ENCODE measurements at places on chromosomes 4 and X. TPM values are rescaled to one million over a fixed set of nuclear protein-coding genes. Genes with fewer than 3 reads are reported as not detected.

DNA sequence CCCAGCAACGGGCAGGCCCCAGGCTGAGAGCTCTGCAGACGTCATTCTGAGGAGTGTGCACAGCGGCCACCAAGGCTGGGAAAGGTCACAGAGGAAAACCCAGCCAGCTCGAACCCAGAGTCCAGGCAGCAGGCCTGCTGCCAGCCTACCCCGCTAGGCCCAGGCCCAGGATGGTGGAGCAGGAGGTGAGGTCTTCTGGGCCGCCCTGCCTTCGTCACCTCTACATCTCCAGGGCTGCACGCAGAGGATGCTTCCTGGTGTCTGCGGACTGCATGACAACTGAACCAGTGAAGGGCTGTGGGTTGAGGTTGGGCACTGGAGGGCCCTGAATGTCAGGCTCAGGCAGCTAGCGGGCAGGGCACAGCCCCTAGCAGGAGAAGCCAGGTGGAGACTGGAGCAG, 5.8 kb upstream of the ADRA2C start:
- DNase-seq: no peak

GRCh38 chrX:147315483-147315882, 500.9 kb upstream of the CXorf51A start:
- no peak for DNase-seq

DNA sequence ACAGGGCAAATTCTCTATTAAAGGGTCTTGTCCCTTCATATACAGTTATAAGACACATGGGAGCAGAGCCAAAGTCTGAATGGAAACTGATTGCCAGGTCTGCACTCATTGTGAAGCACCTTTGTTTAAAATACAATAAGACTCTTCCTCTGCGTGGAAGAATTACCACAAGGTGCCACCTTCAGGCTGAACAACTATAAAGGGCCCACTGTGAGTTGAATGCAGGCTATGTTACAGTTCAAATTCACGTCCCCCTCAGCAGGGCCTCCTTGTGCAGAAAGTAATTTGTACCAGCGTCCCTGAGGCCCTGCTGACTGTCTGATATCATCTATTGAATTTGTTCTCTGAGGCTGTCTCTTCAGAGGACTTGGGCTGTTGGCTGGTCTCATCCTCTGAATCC, 225.8 kb upstream of the TEX13C start:
- DNase-seq: no peak

DNA sequence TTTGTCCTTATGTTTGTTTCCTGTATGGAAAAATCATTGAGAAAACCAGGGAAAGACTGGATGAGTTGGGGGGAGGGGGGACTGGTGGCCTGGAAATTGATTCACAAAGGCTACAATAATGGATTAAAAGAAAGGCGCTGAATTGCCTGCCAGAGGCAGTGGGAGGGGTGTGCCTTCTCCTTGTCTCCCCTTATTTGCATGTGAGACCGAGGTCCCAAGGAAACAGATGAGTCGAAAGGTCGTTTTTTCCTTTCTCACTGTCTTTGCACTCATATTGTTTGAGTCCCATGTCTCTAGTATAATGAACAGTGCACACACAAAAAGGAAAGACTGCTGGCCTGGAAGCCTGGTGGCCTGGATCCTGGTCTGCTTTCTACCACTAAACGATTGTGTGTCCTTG, 86.6 kb upstream of the ZDHHC15 start:
- no peak for DNase-seq

DNA sequence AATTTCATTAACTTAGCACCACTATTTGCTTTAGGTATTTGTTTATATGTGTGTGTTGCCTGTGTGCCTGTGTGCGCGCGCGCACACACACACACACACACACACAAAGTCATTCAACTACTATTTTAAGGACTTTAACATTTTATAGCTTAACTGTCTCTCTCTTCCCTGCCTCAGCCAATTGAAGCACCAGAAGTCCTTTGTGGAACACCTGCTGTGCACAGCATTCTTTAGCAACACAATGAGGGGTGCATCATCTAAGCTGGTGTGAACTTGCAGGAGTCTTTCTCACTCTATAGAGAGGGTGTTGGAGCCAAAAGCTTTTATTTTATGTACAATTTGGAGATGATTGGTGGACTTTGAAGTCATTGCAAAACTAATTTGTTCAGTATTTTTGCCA, 31.3 kb downstream of the SLIT2 start:
- DNase-seq: no peak

GRCh38 chr4:151147000-151147399, 47.6 kb downstream of the RPS3A start:
- no peak for DNase-seq

DNA sequence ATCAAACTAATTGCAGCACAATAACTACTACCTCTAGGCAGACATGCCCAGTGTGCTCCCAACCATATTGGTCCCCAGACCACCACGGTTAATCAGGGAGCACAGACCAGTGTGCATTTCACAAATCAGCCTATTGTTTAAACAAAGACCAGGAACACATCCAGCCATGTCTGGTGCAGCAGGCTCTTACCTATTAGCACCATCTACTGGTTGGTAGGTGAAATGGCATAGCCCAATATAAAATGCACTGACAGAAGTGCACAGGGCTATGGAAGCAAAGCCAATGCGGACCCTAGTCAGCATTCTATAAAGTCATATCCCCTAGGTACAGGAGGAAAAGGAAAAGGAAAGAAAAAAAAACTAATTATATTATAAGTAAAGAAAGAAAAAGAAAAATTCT, 15.5 kb upstream of the CYLC1 start:
- no peak for DNase-seq

DNA sequence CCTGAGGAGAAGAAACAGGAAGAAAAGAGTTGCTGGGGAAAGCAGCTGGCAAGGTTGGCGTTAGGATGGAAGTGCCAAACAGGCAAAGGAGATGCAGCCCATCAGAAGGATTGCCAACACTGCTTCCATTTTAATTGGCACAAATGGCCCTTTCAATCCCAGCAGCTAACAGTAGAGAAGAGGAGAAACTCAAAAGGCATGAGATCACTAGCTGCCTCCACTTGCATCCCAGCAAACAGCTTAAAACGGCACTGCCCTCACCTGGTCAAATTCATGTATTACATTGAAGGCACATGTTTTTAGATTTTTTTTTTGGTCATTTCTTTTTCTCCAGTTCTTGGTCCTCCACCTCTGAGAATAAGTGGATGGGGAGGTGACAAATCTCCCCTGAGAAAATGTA, 14.9 kb upstream of the LOC101059915 start:
- DNase-seq: no peak

- DNase-seq: no peak
Measured at GRCh38 chr4:157115613-157116335, 39.8 kb downstream of the GLRB start.

DNA sequence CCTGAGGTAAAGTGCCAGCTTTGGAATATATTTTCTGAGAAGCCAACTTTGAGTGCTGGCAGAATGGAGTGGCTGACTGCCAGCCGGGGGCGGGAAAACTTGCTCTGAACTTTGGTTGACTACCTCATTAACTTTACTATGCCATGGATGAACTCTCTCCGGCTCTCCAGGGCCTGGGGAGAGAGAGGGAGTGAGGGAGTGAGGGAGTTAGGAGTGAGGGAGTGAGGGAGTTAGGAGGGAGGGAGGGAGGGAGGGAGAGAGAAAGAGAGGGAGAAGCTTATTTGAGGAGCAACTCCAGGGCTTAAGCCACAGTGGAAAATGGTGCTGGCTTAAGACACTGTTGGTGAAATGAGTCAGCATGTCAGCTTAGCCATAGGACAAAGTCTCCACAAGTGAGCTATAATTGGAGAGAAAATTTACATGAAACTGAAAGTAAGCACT, 280.9 kb upstream of the RPS6KA3 start:
- DNase-seq: no peak

TCEANC gene
- 3.8 TPM for total RNA-seq

GRCh38 chr4:165493359-165493758, 114.6 kb downstream of the CPE start:
- DNase-seq: peak; percentile 61

- DNase-seq: no peak
Measured at GRCh38 chr4:162797108-162797507, 369.6 kb downstream of the NAF1 start.

GRCh38 chr4:182519528-182519927, 276.3 kb downstream of the TENM3 start:
- no peak for DNase-seq

- DNase-seq: no peak
Measured at GRCh38 chrX:135114392-135114791, 5.9 kb downstream of the ETDB start.

NPY5R gene
- not detected for total RNA-seq

DCX gene
- 6.1 TPM for total RNA-seq

GRCh38 chr4:165209796-165210195, 2.4 kb downstream of the KLHL2 start:
- no peak for DNase-seq

DNA sequence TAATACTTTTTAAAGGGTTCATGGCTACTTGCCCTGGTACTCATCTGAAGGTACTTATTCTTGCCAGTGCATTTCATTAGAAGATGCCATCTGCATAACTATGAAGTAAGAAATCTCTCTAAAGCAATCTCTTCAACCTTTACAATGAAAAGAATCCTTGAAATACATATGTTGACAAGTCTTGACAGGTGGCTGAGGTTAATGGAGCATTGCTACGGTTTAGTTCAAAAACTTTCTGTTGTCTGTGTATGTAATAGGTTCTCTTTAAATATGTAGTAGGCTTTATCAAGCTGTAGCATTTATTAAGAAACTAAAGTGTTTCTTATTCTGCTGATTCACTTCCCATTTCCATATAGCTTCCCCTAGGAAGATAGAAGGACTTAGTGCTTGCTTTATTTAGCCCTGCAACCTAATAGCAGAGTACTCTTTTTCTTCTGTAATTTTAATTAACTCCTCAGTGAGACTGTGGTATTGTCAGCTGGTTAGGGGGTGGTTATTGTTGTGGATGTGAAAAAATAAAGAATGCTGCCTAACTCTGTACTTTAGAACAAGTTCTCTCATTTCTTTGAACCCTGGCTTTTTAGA, 39.3 kb downstream of the SLAIN2 start:
- DNase-seq: no peak

- DNase-seq: no peak
Measured at GRCh38 chr4:159698336-159698735, 595.5 kb downstream of the RAPGEF2 start.

DNA sequence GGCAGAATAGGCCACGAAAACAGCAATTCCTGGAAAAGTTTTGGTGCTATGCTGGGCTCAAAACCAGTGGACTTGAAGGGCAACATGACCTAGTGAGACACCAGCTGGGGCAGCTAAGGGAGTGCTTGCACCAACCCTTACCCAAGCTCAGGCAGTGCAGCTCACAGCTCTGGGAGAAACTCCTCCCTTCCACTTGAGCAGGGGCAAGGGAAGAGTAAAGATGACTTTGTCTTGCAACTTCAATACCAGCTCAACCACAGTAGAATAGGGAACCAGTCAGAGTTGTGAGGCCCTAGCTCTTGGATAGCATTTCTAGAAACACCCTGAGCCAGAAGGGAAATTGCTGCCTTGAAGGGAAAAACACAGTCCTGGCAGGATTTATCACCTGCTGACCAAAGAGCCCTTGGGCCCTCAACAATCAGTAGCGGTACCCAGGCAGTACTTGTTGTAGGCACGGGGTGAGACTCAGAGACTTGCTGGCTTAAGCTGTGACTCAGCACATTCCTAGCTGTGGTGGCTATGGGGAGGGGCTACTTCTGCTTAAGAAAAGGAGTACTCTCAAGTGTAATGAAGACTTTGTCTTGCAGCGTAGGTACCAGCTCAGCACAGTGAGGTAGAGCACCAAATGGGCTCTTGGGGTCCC, 19.7 kb upstream of the ABCG2 start:
- no peak for DNase-seq

DNA sequence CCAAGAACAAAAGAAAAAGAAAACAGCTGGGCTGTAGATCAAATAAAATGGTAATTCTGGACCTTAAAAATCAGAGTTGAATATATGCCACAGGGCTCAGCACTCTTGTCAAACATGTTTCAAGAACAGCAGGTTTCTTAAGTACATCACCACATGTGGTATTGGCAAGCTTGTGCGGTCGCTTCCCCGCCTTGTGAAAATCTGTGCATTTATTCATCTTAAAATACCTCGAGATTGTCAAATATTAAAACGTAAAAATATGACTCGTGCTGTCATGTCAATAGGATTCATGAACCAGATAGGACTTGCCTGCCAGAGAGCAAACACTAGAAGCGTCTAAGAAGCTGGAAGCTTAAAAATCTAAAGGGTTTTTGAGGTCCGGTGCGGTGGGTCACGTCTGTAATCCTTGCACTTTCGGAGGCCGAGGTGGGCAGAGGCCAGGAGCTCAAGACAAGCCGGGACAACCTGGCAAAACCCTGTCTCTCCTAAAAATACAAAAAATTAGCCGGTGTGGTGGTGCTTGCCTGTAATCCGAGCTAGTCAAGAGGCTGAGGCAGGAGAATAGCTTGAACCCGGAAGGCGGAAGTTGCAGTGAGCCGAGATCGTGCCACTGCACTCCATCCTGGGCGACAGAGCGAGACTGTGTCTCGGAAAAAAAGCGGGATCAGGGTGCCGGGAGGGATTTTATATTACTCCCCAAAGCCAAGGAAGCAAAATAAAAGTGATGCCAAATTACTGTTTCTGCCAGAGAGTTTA, 40.2 kb upstream of the TMEM154 start:
- DNase-seq: no peak

- no peak for DNase-seq
Measured at GRCh38 chr4:108473163-108473720, 147.1 kb upstream of the RPL34 start.
